ENCODE measurements at places on chromosomes 2 and 18. TPM values are rescaled to one million over a fixed set of nuclear protein-coding genes. Genes with fewer than 3 reads are reported as not detected.

Gene TRIM43
- not detected for total RNA-seq

Gene RPL37A
- total RNA-seq: 3,585 TPM

Gene EFEMP1
- total RNA-seq: 7.3 TPM

Gene OTOS
- 0.41 TPM for total RNA-seq

Gene RTP5
- total RNA-seq: 2.4 TPM

Gene STPG4
- total RNA-seq: 0.41 TPM

Gene KIF5C
- total RNA-seq: 388 TPM

All from frontal cortex (tissue), 4 donors.